ENCODE measurements at places on chromosomes 16 and 17.
A peak's percentile ranks its signal among the peaks of the same experiment; 100 is the strongest.

GRCh38 chr17:2093349-2093748 lies 38.4 kb downstream of the HIC1 start:
- no peak for DNase-seq

DNA sequence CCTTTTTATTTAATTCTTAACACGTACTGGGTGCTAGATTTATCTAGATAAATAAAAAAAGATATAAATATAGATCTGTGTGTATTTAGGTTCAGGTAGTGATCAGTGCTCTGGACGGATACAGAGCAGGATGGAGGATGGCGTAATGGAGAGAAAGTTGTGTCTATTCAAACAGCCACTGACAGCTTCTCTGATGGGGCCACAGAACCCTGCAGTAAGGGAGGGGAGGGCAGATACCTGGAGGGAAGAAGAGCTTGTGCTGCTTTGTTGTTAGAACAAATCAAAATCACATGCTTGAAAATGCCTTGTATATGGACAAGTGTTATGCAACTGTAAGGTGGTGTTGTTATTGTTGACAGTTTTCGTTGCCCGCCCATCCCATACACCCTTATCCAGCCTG lies 170.2 kb downstream of the UTP18 start:
- DNase-seq, result no peak

DNA sequence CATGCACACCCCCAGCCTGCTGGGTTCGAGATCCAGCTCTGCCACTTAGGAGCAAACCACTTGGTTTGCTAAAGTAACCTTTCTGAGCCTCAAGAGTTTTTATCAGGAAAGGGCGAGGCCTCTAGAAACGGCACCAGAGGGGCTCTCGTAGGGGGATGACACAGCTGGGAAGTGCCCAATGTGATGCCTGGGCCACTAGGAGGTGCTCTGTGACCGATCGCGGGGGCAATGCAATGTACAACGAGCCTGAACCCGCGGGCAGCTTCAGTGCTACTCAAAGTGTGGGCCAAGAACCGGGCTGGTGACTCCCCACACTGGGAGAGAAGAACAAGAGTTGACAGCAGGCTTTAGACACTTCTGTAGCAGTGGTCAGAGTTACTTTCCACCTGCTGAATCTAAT lies 9.4 kb downstream of the C16orf89 start:
- no peak for DNase-seq

DNA sequence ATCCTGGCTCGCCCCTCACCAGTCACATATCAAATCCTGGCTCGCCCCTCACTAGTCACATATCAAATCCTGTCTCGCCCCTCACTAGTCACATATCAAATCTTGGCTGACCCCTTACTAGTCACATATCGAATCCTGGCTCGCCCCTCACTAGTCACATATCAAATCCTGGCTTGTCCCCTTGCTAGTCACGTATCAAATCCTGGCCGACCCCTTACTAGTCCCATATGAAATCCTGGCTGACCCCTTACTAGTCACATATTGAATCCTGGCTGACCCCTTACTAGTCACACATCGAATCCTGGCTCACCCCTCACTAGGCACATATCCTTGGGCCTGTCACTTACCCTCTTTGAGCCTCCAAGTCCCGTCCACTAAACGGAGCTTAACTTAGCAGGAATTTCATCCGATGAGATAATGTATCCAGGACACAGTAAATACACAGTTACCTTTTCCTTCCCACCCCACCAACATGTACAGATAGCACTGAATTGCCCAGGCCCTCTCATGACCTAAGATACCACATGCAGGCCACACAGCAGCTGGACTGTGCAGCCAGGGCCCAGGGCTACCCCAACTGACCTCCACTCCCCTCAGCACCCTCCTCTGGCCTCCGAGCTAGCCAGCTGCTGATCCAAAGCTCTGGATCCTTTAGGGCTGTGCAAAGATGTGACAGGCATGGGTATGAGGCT lies 157.8 kb upstream of the RPH3AL start:
- DNase-seq, result no peak

- DNase-seq, result no peak
Measured at GRCh38 chr17:76208120-76208519, 32.2 kb downstream of the RNF157 start.

DNA sequence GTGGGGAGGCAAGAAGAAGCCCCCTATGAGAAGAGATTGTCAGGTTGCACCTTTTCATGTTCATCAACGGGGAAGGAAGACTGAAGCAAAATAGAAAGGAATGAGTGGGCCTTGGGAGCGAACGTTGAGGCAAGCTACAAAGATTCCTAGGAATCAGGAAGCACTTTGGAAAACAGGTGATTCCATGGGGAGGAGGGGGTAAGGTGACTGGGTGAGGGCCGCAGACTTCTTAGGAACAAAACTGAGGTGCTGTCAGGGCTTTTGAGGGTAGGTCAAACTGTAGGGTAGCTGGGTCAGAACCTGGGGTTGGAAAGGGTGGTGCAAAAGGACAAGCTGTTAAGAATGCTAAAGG lies 528 bp downstream of the ITFG1 start:
- DNase-seq, result no peak

- DNase-seq, result no peak
Measured at GRCh38 chr17:7579001-7579833, at the start of gene CD68. CD68 (plus strand) TSS chr17:7579638; CDS start chr17:7579678, 40 bp downstream.

DNA sequence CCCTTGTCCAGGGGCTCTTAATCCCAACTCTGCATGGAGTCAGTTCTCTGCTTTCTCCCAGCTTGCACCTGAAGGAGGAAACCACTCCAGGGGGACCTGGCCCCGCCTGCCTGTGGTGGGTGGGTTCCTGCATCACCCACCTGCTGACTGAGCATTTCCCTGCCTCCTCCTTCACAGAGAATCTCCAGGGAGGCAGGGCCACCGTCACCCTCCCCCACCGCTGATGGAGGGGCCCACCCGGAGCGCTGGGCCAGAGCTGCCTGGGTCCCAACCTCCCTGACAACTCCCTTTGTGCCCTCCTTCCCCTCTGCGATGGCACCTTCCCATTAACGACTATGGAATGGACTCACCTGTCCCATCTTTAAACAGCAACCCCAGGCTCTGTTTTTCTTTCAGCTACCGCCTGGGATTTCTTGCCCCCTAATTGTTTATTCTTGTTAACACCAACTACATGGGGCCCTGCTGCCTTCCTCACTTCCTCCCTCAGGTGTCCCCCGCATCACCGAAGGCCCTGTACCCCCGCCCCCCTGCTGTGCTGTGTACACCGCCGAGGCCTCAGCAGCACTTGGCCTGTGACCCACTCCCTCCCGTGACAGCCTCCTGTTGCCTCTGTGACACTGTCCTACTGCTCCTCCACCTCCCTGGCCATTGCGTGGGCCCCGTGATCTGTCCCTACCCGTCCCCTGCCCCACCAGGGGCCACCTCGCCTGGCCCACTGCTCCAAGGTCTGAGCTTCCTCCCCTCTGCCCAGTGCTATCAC lies 842 bp upstream of the TEDC2 start:
- DNase-seq, result no peak

- no peak for DNase-seq
Measured at GRCh38 chr17:1180958-1181752, 1.4 kb upstream of the ABR start.

- DNase-seq, result no peak
Measured at GRCh38 chr16:71460236-71460635, 1.8 kb downstream of the ZNF23 start.

DNA sequence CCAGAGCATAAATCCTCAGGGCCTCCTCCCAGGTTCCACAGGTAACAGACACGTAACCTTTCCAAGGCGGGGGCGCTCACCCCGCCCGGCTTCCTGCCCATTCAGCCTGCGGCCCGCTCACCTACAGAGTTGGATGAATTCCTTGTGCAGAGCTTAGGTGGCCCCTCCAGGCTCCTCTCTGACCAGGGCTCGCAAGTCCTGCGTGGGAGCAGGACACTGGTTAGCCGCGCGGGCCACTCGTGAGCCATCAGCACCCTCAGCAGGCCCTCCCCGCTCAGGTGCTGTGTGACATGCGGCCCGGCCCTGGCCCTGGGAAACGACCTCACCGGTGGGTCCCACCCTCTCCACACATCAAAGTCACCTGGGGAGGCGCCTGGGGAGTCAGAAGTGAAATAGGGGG lies 528 bp downstream of the TERB1 start:
- no peak for DNase-seq

DNA sequence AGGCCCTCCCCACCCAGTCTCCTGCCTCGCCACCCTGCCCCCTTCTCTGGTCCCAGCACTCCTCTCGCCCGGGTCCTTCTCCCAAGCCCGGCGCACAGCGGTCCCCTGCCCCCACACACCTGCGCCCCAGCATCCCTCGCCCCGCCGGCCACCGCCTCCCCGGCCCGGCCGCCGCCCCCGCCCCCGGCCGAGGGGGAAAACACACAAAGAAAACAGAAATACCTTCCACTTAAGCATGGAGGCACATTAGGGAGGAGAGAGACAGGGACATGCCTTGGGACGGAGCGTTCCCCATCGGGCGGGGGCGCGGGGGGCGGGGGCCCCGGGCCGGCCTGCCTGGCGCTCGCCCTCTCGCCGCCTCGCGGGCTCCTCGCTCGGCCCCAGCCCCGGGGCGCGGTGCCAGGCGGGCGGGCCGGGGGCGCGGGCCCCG lies 326 bp downstream of the SRCIN1 start:
- no peak for DNase-seq

DNA sequence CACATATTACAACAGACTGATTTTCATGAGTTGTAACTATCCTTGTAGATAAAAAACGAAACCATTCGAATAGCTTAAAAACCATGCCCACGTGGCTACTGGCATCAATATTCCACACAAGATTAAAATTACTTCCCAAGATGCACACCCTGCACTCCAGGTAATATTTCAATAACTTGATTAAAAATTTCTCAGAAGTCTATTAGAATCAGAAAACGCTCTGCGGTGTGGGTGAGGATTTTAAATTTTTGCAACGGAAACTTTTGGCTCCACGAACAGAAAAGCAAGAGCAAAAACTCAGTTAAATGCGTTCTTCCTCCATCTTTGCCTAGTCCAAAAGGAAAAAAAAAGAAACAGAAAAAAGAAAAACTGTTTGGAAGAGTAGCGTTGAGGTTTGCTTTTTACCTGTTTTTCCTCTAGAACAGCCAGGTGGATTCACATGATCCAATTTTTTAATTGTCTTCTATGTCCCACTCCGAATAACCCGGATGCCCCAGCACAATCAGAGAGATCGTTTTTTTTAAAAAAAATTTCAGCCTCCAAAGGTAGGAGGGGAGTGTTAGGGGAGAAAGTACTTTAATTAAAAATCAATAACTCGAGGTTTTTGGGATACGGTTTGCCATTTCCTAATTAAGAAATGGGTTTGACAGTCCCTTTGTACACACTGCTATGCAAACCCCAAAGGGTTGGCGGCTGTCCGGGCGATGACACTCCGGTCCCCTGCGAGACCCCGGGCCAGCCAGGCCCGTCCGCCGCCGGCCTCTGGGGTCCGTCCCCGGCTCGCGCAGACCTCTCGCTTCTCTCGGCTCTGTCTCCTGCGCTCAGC lies 708 bp upstream of the NFAT5 start:
- DNase-seq, result no peak

DNA sequence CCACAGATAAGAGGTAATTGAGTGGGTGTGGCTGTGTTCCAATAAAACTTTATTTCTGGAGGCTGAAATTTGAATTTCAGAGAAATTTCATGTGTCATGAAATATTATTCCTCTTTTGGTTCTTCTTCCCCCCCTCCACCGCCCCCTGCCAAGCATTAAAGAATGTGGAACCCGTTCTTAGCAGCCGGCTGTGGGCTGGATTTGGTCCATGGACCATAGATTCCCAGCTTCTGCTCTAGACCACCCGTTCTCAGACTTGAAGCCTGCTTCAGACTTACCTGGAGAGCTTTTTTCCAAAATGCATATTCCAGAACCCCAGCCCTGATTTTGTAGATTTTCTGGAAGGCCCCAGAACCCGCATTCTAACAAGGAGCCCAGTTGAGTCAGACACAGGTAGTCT lies 15.1 kb upstream of the LASP1NB start:
- DNase-seq, result no peak

DNA sequence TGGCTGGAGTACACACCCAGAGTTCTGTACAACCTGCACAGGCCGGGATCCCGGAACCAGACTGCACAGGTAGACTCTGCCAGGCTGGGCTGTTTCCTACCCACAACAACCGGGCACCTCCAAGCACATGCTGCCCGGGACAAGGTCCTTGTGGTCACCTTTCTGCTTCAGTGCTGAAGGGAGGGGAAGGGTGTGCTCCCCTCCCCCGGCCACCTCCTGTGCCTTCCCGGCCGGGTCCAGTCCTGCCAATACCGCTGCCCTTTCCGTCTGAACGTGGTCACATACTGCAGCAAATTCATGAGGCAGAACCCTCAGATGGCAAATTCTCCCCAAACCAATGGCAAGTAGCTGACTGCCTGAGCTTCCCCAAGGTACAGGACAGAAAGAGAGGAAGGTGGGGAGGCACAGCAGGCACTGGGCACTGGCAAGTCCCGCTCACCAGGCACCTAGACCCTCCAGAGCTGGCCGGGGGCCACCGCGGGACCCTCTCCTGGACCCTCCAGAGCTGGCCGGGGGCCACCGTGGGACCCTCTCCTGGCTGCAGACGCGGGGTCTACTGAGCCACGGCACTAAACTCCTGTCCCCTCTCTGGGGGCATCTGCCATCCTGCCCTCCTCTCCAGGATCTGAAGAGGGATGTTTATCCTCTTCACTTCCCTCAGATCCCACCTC lies 22.8 kb downstream of the SLC43A2 start:
- no peak for DNase-seq

DNA sequence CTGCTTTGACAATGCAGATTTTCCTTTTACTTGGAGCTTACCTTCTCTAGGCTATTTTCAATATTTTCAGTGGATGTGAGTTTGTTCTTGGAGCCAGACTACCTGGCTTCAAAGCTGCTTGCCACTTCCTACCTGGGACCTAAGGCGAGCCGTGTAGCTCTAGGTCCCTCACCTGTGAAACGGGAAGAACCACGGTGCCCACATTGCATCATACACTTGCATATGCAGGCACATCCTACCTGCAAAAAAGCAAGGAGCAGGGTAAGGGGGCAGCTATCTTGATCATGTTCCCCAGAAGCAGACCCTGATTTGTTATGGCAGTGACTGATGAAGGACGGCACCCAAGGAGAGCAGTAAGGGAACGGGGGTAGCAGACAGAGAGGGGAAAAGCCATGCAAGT lies 27.0 kb upstream of the MPRIP start:
- DNase-seq, result no peak

- DNase-seq, result no peak
Measured at GRCh38 chr17:66747578-66748275, 87.2 kb upstream of the CACNG5 start.

DNA sequence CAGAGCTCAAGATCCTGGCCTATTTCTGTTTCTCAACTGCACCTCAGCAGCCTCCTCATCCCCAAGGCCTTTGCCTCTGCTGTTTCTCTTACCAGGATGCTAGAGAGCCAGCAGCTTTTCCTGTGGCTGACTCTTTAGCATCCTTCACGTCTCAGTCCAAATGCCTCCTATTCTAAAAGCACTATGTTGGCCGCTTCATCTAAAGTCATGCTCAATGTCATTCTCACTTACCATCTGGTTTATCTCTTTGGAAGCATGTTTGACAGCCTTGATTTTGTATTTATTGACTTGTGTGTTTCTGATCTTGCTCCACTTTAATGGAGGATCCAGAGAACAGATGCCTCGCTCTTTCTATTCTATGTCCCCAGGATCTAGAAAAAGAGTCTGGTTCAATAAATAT lies 351.8 kb upstream of the CDH11 start:
- no peak for DNase-seq

GRCh38 chr17:17641621-17642409 lies 39.4 kb upstream of the RAI1 start:
- DNase-seq, result peak; percentile 38

Data from NCI-H1048 (cell line).